ENCODE measurements at places on chromosomes 11 and 22. TPM values are rescaled to one million over a fixed set of nuclear protein-coding genes. Genes with fewer than 3 reads are reported as not detected.
A peak's percentile ranks its signal among the peaks of the same experiment; 100 is the strongest.

UBQLNL gene
- 0.67 TPM for total RNA-seq

DNA sequence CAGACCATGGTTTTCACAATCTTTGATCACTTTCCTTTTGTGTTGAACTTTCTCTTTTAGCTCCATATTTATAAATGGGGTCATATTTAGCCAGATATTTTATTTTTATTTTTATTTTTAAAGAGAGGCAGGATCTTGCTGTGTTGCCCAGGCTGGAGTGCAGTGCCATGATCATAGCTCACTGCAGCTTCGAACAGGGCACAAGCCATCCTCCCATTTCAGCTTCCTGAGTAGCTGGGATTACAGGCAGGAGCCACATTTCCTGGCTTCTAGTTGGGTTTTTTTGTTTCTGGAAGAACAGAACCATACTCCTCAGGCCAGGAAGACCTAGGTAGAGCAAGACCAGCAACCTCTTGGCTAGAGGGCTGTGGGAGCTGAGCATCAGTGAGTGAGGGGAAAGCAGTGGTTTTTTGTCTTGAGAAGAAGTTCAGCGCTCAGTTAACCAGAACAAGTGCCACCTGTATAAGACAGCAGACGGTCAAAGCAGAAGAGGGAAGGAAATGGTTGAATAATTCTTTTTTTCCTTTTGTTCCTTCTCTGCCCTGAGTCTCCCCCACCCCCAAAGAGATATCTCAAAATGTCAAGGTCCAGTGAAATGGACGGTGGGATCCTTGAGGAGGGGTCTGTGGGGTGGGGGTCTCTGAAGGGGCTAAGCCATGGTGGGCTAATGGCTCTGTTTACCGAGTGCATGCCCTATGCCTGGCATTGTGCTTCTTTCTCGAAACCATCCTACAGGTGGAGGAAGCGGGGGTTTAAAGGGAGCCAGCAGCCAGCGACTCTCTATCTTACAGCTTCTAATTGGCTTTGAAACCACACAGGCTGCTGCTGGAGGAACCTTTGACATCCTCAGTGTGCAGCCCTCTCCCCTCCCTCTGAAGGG, 63.0 kb downstream of the PTPRJ start:
- H3K4me1 ChIP-seq: peaks cover 29% of the 10 kb centered on the region
- peak overlapping the region; percentile 88 for H3K27ac ChIP-seq
- no peaks in the 10 kb centered on the region for H3K27me3 ChIP-seq
- H3K4me3 ChIP-seq: no peak overlapping the region
- H3K36me3 ChIP-seq: no peaks in the 10 kb centered on the region

AQP11 gene
- 1.1 TPM for total RNA-seq

RIMBP3B gene
- total RNA-seq: not detected

CCDC88B gene
- 2.8 TPM for total RNA-seq

GRCh38 chr22:42306010-42306409, 35.6 kb upstream of the TCF20 start:
- H3K4me3 ChIP-seq: no peak overlapping the region
- H3K27ac ChIP-seq: no peak overlapping the region
- H3K36me3 ChIP-seq: no peaks in the 10 kb centered on the region
- peaks cover 6% of the 10 kb centered on the region for H3K4me1 ChIP-seq
- no peak for DNase-seq

- no peaks in the 10 kb centered on the region for H3K27me3 ChIP-seq
- no peaks in the 10 kb centered on the region for H3K4me1 ChIP-seq
- H3K27ac ChIP-seq: no peak overlapping the region
- DNase-seq: peak; percentile 8
These were observed 33.6 kb downstream of the ASRGL1 start for GRCh38 chr11:62370743-62371440.

GRCh38 chr22:19152942-19153883, 3.1 kb upstream of the GSC2 start:
- H3K36me3 ChIP-seq: no peaks in the 10 kb centered on the region
- H3K27ac ChIP-seq: no peak overlapping the region
- DNase-seq: no peak
- no peaks in the 10 kb centered on the region for H3K4me1 ChIP-seq
- H3K27me3 ChIP-seq: peaks cover 16% of the 10 kb centered on the region

DNA sequence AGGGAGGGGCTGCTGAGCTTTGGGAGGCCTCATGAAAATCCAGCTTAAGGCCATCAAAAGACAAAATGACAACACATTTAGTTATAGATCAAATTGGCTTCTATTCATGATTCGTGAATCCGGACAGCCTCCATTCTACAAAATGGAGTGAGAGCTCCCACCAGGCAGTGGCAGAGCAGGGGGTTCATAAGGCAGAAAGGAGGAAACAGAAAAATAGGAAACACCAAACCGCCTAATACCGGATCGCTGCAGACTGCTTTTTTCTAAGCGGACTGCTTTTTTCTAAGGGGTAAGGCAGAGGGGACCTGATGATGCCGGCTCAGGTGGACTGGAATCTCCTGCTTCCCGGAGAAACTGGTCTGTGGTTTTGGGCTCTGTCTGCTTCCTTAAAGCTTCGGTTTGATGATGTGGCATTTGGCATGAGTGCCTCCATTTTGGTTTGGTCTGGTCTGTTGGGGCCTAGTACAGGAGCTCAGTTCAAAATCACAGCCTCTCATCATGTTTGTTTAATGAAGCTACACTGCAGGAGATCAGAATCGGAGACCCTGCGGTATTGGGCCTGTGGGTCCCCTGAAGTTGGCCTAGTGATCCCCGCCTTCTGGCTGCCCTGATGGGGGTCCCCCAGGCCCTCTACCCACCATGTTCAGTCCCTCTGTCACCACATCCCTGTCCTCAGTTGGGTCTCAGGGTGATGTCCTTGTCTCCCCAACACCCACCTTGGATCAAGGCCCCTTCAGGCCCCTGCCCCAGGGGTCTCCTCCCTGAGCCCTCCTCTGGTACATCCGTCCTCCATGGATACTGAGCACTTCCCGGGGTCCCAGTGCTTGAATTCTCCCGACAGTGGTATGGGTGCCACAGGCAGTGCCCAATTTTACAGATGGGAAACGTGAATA, 1.2 kb downstream of the ALDH3B1 start:
- H3K4me3 ChIP-seq: no peak overlapping the region
- peak overlapping the region; percentile 93 for H3K27ac ChIP-seq
- H3K27me3 ChIP-seq: no peaks in the 10 kb centered on the region

DNA sequence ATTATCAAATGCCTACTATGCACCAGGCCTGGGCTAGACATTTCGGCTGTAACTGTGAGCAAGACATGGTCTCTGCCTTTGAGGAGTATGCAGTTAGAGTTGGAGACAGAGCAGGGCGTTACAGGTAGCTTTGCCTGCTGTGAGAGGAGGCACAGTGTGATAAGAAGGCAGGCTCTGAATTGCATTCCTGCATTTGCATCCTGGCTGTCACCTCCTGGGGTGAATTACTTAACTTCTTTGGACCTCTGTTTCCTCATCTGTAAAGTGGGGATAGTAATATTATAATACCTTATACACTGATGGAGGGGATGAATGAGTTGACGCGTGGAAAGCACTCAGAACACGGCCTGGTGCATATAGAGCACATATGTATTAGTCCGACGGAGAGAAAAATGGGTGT, 118.1 kb upstream of the ARHGAP20 start:
- no peaks in the 10 kb centered on the region for H3K36me3 ChIP-seq
- peaks cover 4% of the 10 kb centered on the region for H3K4me1 ChIP-seq
- H3K27me3 ChIP-seq: no peaks in the 10 kb centered on the region
- no peak overlapping the region for H3K4me3 ChIP-seq
- H3K27ac ChIP-seq: no peak overlapping the region

- DNase-seq: no peak
- H3K4me1 ChIP-seq: peaks cover 18% of the 10 kb centered on the region
- H3K36me3 ChIP-seq: no peaks in the 10 kb centered on the region
- H3K4me3 ChIP-seq: no peak within 1 kb of the TSS
These were observed at the start of gene C1QTNF4 for GRCh38 chr11:47593934-47594855. C1QTNF4 (minus strand) TSS chr11:47594411; CDS start chr11:47590810, 3,601 bp downstream.

HBG2 gene
- total RNA-seq: not detected

GRCh38 chr11:92765965-92766371, 203.5 kb upstream of the MTNR1B start:
- no peaks in the 10 kb centered on the region for H3K27me3 ChIP-seq
- peaks cover 4% of the 10 kb centered on the region for H3K4me1 ChIP-seq
- no peak overlapping the region for H3K27ac ChIP-seq

- H3K27me3 ChIP-seq: no peaks in the 10 kb centered on the region
- H3K4me3 ChIP-seq: no peak overlapping the region
- no peak overlapping the region for H3K27ac ChIP-seq
- no peak for DNase-seq
- H3K4me1 ChIP-seq: no peaks in the 10 kb centered on the region
These were observed 78.5 kb downstream of the ACER3 start for GRCh38 chr11:76939219-76939631.

PLA2G3 gene
- total RNA-seq: 1.9 TPM

- no peak overlapping the region for H3K4me3 ChIP-seq
- no peak overlapping the region for H3K27ac ChIP-seq
- peaks cover 16% of the 10 kb centered on the region for H3K4me1 ChIP-seq
These were observed 42.5 kb downstream of the TBX1 start for GRCh38 chr22:19802894-19803735.
